ENCODE measurements at places on chromosomes 16 and 17.

DNA sequence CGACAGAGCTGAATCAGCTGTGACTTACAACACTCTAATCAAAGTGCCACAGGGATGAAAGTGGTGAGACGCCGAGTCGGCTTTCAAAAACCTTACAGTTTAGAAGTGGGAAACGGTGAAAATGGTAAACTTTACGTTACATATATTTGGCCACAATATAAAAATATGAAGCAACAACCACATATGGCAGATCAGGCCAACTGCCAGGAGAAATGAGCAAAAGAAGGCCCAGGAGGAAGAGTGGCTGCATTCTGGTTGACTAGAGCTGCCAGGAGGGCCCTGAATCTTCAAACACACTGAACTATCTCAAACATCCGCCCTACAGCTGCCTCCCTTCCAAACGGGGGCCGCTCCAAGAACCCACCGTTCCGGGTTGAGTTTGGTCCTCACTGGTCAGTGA is 56.3 kb downstream of the MRM3 start:
- no peak for DNase-seq

- DNase-seq, result peak; percentile 79
These were observed 2.9 kb downstream of the RNASEK start for GRCh38 chr17:7014995-7015958.

GRCh38 chr16:19329932-19330331 is 44.4 kb downstream of the CLEC19A start:
- no peak for DNase-seq

DNA sequence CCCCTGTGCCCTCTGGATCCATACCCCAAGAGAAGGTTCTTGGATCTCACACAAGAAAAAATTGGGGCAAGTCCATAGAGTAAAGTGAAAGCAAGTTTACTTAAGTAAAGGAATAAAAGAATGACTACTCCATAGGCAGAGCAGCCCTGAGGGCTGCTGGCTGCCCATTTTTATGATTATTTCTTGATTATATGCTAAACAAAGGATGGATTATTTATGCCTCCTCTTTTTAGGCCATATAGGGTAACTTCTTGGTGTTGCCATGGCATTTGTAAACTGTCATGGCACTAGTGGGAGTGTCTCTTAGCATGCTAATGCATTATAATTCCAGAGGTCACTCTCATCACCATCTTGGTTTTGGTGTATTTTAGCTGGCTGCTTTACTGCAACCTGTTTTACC is 70.8 kb downstream of the NLK start:
- no peak for DNase-seq

DNA sequence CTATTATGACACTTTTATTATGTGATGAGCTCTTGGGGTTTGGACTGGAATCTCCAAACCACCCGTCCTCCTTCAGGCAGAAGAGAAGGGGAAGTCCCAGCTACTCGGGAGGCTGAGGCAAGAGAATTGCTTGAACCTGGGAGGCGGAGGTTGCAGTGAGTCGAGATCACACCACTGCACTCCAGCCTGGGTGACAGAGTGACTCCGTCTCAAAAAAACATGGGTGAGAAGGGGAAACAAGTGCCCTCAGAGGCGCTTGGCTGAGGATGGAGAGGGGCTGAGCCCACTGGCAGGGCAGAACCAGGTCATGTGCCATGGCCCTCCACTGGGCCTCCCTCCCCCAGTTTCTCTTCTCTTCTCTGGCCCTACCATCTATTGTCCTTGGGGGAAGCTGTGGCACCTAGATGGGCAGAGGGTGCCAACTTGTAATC is 120.9 kb upstream of the SMURF2 start:
- DNase-seq, result no peak

GRCh38 chr16:81457326-81458133 is 12.9 kb downstream of the CMIP start:
- DNase-seq, result no peak

- no peak for DNase-seq
These were observed 16.2 kb downstream of the MIS12 start for GRCh38 chr17:5502552-5502951.

GRCh38 chr17:77167472-77168306 is 26.9 kb downstream of the SEC14L1 start:
- DNase-seq, result no peak

DNA sequence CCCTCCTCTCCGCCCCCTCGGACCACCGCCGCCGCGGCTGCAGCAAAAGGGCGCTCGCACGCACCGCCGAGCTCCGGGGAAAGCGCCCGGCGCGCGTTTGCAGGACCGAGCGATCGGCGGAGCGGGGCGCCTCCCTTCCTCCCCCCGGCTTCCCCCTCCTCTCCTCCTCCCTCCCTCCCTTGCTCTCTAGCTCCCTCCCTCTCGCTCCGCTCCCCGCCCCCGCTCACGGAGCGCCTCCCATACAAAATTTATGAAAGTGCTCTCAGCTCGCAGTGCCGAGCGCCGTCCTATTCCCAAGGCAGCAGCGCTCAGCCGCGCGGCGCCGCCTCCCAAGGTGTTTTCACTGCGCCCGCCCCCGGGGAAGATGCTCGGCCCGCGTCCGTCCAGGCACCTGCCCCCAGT is at the start of gene RTN4RL1:
RTN4RL1 (minus strand) TSS at position 115 of the 402 bp plus-strand sequence. CDS start 469 bp downstream, outside the sequence.
- no peak for DNase-seq

DNA sequence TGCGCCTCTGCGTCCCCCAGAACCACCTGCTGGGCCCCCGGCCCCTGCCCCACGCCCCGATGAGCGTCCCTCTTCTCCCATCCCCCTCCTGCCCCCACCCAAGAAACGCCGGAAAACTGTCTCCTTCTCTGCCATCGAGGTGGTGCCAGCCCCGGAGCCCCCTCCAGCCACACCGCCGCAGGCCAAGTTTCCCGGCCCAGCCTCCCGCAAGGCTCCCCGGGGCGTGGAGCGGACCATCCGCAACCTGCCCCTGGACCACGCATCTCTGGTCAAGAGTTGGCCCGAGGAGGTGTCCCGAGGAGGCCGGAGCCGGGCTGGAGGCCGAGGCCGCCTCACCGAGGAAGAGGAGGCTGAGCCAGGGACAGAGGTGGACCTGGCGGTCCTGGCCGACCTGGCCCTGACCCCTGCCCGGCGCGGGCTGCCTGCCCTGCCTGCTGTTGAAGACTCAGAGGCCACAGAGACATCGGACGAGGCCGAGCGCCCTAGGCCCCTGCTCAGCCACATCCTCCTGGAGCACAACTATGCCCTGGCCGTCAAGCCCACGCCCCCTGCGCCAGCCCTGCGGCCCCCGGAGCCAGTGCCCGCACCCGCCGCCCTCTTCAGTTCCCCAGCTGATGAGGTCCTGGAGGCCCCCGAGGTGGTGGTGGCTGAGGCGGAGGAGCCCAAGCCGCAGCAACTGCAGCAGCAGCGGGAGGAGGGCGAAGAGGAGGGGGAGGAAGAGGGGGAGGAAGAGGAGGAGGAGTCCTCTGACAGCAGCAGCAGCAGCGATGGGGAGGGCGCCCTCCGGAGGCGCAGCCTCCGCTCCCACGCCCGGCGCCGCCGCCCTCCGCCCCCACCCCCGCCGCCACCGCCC is 5.6 kb upstream of the HSD3B7 start:
- DNase-seq, result no peak

GRCh38 chr17:18947866-18948265 is 4.1 kb upstream of the SLC5A10 start:
- DNase-seq, result no peak

DNA sequence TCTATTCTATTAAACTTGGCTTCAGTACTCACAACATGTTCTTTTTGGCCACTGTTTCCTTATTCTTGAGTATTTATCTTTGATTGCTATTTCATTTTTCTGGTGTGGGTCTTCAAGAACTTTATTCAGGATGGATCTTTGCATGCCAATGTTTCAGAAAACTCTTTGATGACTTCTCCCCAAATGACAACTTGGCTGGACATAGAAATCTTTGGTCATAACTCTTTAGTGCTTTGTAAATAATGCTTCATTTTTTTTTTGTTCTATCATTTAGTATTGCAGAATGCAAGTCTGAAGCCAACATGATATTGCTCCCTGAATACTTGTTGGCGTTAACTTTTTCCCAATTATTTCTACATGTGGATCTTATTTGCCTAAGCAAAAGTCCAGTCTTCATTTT is 103.6 kb upstream of the HS3ST2 start:
- no peak for DNase-seq

GRCh38 chr16:52114379-52114778 is 432.6 kb downstream of the TOX3 start:
- DNase-seq, result no peak

DNA sequence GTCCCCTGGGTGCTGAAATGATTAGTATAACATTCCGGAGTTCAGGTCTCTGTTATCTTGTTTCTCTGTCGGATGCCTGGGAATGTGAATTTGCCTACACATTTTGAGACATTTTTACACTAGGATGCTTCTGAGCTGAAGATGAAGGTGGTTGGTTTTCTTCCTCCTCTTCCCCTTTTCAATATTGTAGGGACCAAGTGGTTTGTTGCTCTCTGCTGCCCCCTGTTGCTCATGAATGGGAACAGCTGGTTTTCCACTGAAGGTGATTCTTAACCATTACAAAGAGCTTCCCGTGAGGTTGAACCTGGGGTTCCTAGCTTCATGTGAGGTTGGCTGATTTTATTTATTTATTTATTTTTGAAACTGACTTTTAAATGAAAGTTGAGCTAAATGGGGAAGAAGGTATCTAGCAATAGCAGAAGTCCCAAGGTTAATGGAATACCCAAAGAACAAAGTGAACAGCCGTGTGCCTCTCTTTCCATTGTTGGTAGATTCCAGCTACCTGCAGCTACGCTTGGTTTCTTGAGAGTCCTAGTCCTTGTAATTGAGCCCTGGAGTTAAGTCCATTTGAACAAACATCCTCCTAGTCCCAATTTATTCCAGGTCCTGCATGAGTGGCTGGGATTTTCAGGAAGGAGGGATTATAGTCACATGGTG is 983.9 kb upstream of the EEF2KMT start:
- DNase-seq, result no peak

- no peak for DNase-seq
These were observed 7.5 kb upstream of the RASD1 start for GRCh38 chr17:17503566-17504130.

DNA sequence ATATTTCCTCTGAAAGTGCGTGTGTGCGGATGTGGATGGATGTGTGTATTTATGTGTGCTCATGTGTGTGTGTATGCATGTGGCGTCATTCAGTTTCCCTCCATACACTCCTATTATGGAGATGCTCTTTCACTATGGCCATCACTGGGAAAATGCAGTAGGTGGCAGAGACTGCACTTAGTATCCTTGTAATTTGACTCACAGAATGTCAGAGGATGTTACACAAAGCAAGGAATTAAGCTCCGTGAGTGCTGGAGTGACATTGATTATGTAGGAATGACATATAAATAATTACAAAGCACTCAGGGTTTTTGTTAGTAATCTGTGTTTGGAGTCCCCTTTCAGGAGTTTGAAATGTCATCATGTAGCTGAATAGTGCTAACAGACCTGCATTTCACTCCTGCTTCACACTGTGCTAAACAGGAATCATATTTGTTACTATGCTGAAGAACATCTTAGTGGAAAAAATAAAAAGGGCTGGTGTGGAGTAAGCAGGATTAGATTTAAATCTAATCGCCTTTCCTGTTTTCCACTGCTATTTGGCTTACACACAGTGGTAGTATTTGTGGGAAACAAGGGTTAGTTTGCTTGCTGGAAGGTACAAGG is 59.6 kb downstream of the HS3ST4 start:
- DNase-seq, result no peak

DNA sequence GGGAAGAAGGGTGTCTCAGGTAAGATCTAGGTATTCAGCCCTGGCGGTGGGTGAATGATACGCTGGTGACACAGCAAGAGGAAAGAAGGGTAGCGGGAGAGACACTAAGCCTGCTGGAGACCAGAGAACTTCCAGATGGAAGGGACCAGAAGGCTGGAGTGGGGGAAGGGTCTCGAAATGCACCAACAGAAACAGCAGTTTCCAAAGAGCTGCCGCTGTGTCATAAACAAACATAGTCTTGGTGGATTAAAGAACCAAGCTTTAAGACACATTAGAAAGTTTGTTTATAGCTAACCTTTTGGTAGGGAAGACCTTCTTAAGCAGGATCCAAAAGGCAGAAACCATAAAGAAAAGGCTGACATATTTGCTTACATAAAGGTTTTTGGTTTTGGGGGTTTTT is 20.9 kb downstream of the TRPV3 start:
- DNase-seq, result no peak

DNA sequence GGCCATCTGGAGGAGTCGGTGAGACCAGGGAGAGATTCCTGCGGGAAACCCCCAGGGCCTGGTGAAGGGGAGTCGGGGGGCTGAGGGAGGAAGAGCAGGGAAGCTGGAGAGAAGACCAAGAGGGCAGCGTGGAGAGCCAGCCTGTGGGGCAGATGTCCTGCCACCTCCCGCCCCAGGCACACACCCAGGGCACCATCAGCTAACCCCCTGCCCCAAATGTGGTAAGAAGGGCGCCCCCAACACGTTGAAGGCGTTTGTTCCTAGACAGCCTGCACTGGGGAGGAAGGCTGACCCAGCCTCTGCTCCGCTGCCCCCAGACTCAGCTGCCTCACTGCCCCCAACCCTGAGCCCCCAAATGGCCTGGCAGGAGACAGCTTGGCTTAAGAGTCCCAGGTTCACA is 1.3 kb downstream of the BAIAP3 start:
- no peak for DNase-seq

GRCh38 chr16:12757546-12757945 is 46.1 kb downstream of the CPPED1 start:
- no peak for DNase-seq

- no peak for DNase-seq
These were observed 69.5 kb downstream of the SREBF1 start for GRCh38 chr17:17767154-17767869.

DNA sequence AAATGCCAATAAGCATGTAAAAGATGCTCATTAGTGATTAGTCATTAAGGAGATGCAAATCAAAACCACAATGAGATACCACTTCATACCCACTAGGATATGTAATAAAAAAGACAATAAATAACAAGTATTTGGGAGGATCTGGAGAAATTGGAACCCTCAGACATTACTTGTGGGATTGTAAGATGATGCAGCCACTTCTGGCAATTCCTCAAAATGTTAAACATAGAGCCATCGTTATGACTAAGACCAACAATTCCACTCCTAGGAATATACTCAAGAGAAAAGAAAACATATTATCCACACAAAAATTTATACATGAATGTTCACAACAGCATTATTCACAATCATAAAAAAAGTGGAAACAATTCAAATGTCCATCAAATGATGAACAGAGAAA is 336.2 kb upstream of the PMFBP1 start:
- DNase-seq, result no peak

- no peak for DNase-seq
These were observed 245.9 kb downstream of the FTO start for GRCh38 chr16:53949715-53950410.

DNA sequence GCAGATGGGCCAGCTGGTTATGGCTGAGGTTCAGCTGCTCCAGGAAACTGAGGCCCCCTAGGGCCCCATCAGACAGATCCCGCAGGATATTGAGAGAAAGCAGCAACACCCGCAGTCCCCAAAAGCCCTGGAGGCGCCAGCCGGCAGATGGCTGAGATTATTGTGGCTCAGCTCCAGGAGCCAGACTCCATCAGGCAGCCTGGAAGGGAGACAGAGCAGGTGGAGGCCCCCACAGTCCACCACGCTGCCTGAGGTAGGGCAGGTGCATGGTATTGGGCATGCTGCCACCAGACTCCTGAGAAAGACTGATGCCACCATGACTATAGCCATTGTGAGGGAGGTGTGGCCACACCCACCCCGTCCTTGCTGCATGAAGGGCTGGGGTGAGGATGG is 9.5 kb upstream of the TMEM101 start:
- DNase-seq, result no peak

- DNase-seq, result no peak
These were observed 491.3 kb downstream of the TMEM114 start for GRCh38 chr16:8098947-8099512.

All from activated CD4-positive, alpha-beta T cell treated with anti-CD3 and anti-CD28 coated beads, Interleukin-2, amount 50 U/mL, for 24 hours (primary cell).